ENCODE measurements at places on chromosomes 4 and X.

DNA sequence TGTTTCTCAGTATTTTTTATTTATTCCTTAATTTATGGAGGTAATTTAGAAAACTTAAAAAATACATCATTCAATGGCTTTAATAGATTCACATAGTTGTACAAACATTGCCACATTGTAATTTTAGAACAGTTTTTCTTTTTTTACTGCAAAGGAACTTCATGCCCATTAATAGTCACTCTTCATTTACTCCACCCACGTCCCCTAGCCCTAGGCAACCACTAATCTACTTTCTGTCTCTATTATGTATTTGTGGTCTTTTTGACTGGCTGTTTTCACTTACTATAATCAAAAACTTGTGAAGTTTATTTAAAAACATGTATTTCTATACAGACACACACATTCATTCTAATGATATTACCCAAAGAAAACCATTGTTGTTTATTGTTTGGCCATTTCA lies 664.8 kb downstream of the GRID2 start:
- DNase-seq, result no peak

GRCh38 chrX:151773434-151773833 lies 38.9 kb downstream of the CNGA2 start:
- DNase-seq, result no peak

DNA sequence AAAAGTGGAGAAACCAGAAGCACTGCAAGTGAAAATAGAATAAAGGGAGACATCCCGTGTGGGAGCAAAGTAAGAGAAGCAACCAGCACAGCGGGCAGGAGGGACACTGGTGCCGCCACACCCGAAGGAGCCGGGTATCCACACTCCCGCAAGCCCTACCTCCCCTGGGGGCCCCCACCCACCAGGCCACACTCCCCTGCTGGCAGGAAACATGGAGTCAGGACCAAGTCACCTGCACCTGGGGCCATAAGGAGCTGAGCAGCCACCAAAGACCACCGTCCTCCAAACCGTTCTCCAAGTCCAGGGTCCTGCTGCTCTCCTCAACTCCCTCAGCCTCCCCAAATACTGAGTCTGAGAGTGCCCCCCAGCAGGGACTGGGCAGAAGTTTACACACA lies 30.5 kb downstream of the FGFRL1 start:
- no peak for DNase-seq

- DNase-seq, result no peak
These were observed 30.8 kb downstream of the NDNF start for GRCh38 chr4:121041307-121042090.

GRCh38 chrX:17082831-17083230 lies 136.4 kb downstream of the REPS2 start:
- DNase-seq, result no peak

DNA sequence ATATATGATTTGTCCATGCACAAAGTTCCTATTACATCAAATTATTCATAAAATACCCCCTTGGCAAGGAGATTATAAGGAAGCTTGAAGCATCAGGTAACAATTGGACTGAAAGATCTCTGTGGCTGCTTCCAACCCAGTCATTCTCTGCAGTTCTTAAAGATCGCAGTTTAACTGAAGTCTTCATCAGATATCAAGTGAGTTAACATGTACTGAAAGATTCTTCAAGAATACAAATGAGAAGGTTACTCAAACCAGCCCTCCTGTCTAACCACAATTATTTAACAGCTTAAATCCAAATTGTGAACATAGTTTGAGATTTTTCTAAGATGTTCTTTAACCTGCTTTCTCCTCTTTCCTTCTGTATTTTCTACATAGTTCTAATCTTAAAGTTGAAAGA lies 56.1 kb downstream of the SLC10A7 start:
- DNase-seq, result no peak

Data from GM04503 (cell line).